ENCODE measurements at places on chromosomes 12 and 14.

- DNase-seq: no peak
Measured at GRCh38 chr14:29709490-29709889, 218.2 kb downstream of the PRKD1 start.

DNA sequence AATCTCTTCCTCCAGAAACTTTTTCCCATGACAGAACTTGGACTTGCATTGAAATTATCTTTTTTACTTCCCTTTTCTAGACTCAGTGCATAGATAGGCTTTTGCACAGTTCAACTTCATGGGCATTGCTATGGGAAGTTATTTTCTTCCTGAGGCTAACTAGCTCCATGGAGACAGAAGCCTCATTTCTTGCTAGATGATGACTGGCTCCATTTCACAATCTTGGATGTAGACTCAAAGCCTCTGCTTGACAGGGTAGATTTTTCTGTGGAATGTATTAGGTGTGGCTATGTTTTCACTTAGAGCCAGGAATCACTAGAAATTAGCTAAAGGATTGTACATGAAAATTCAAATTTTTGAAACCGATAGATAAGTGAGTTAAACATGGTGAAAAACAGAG, 884.1 kb upstream of the MGAT4C start:
- DNase-seq: no peak

- DNase-seq: no peak
Measured at GRCh38 chr12:49832836-49833421, 4.7 kb upstream of the NCKAP5L start.

DNA sequence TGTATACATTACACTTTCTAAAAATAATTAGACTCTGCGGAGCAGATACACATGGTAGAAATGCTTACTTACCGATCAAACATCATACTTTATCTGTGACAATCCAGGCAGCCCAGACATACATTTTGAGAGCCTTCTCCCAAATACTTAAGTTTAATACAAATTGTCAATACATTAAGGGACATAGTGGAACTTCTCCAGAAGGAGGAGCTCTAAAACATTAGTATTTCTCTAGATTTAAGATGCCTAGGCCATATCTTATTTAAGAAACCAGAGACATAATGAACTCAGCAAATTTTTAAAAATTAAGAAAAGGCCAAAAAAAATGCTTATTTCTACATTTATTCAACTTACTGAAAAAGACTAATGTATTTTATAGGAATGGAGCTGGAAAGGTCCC, 16.1 kb downstream of the ACSM4 start:
- no peak for DNase-seq

DNA sequence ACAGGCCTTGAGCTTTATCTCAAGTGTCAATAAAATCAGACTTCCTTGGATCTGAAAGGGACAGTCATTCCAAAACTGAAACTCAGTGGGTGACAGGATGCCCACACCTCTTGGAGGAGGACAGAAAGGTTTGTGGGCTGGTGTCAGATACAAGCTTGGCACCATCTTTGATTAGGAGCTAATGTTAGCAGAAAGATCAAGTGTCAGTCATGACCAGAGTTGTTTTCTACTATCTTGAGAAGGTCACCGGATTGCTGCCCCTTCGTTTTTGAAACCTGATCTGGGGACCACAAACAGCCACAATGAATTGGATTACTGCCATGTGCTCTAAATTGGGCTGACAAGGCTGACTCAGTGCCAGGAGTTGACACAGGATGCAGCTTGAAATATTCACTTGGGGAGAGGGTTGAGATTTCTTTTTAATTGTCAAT, 88.3 kb downstream of the OTOGL start:
- DNase-seq: no peak

- DNase-seq: no peak
Measured at GRCh38 chr12:43912859-43913258, 77.0 kb downstream of the TMEM117 start.

DNA sequence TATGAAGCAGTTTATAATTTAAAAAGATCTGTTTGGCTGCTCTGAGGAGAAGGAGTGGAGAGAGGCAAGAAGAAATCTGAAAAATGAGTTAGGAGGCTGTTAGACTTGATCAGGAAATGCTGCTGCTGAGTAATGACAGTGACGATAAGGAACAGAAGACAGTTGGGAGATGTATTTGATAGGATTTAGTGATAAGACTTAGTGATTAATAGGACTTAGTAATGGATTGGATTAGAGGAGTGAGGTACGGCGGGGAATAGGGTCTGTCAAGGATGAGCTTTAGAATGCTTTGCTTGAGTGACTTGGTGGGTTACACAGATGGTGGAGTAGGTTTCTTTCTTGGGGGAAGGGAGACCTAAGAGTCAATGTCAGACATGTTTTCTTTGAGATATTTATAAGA, 31.7 kb downstream of the UNC79 start:
- no peak for DNase-seq

DNA sequence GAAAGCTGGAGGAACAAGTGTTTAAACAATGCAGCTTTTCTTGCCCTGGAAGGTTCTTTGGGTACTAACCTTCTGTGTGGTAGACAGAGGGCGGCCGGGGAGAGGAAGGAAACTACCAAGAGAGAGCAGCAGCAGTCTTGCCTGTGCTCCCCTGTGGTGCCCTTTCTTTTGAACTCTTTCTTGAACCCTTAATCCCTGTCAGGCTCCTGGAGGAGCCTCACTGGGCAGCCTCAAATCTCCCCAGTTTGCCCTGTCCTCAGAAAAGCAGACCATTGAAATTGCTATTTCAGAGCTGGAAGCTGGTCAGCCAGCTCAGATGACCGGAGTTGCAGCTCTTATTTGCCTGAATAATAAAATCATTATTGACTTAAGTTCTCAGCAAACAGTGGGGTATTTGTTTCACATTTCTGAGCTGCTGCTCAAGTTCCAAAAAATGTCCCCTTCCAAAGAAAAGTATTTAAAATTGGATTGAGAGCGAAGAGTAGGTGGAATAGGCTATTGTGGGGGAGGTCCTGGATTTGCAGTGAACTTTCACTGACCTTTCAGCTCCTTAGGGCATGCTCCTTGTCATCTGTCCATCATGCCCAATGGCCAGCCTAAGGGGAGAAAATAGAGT, 42.1 kb upstream of the RNASE3 start:
- no peak for DNase-seq

DNA sequence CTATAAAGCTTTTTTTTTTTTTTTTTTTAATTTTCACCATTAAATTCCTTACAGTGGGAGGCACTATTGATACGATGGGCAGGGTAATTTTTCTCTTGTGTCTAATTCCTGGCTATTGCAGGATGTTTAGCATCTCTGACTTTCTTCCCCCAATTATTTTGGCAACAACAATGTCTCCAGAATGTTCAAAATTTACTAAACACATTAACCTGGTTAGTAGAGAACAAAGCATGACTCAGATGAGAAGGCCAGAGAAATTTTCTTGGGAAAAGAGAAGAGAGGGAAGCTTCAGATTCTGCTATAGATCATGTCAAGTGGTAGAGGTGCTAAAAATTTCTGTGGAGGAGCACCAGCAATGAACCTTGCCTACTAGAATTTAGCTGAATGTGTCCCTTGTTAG, 171.5 kb upstream of the PRICKLE1 start:
- DNase-seq: no peak

DNA sequence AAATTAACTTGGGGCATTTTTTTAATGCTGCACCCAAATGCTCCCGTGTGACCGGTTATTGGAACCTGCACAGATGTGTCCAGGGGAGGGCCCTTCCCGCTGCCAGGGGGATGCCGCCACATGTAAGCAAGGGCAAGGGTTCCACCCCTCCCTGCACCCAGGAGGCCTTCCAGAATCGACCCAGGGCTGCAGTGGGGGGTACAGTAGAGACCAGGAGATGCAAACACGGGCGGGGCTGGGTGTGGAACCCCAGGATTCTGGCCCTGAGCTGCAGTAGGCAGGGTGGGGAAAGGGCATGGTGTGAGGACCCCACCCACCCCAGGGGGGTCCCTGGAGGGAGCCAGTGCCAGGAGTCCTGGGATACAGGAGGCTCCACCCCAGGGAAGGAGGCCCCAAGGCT, 54.1 kb downstream of the TNFAIP2 start:
- DNase-seq: no peak

- no peak for DNase-seq
Measured at GRCh38 chr14:94042433-94043091, 16.4 kb downstream of the OTUB2 start.

- DNase-seq: no peak
Measured at GRCh38 chr12:105296116-105297089, 34.1 kb upstream of the C12orf75 start.

DNA sequence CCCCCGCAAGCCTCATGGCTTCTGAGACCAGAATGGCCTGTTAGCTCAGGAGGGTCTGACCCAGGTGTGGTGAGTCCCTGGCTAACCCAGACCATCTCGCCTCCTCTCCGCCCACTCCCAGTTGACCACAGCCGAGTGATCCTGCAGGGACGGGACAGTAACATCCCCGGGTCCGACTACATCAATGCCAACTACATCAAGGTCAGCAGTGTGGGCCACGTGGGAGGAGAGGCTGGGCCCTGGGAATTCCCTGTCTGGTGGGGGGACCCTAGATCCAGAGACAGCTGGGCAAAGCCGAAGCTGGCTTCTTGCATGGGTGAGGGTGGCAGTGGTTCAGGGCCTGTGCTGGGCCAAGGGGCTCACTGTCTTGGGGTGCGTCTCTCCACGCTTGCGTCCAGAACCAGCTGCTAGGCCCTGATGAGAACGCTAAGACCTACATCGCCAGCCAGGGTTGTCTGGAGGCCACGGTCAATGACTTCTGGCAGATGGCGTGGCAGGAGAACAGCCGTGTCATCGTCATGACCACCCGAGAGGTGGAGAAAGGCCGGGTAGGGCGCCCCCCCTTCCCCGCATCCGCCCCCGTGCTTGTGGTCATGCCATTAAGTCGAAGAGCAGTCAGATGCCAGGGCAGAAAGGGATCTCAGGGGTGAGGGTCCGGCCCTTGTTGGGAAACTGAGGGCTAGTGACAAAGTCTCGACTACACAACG, 5.0 kb downstream of the PTPN6 start:
- DNase-seq: no peak

- DNase-seq: no peak
Measured at GRCh38 chr14:89845346-89845745, 109.2 kb downstream of the EFCAB11 start.

GRCh38 chr14:75531660-75532317, 9.5 kb downstream of the BATF start:
- no peak for DNase-seq

GRCh38 chr12:3751151-3752095, 1.5 kb downstream of the CRACR2A start:
- no peak for DNase-seq

DNA sequence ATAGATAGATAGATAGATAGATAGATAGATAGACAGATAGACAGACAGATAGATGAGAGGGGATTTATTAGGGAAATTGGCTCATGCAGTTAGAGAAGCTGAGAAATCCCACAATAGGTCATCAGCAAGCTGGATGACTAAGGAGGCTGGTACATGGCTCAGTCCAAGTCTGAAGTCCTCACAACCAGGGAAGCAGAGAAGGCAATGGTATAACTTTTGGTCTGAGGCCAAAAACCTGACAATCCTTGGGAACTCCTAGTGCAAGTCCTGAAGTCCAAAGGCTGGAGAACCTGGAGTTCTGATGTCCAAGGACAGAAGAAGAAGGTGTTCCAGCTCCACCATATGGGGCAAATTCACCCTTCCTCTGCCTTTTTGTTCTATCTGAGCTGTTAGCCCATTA, 517.6 kb upstream of the ATP2B1 start:
- no peak for DNase-seq

GRCh38 chr12:44775901-44776300, 100.2 kb downstream of the NELL2 start:
- DNase-seq: no peak

DNA sequence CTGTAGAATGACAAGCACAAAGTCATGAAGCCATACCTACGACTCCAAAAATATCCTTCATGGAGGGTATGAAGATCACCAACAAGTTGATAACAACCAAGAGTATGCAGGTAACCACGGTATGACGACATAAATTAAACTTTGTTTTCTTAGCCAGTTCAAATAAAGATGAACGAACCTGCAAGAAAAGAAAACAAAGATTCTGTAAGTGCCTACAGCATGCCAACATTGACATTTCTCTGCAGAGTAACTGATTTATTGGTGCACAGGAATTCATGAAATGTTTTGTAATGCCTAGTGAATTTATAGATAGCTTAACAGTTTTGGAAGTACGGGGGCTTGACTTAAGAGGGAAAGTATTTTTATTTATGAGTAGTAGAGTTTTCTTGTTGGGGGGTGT, 71.0 kb downstream of the SLC38A1 start:
- DNase-seq: no peak

GRCh38 chr14:100108042-100108825, 43.0 kb downstream of the EVL start:
- no peak for DNase-seq

DNA sequence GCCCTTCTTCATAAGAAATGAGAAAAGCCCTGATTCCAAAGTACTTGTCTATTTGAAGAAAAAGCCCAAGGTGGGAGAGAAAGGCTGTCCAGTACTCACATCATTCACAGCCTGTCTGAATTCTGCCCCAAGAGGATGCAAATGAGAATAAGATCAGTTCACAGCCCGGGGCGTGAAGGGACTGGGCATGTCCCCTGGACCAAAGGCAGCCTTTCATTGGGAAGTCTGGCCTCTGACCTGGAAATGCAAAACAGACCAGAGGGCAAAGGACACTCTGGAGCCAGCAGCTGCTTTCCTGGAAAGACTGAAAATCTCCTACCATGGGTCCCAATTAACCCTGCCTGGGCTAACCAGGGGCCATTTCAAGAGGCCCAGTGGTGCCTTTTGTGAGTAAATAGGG, 191.2 kb upstream of the PELI2 start:
- DNase-seq: no peak

DNA sequence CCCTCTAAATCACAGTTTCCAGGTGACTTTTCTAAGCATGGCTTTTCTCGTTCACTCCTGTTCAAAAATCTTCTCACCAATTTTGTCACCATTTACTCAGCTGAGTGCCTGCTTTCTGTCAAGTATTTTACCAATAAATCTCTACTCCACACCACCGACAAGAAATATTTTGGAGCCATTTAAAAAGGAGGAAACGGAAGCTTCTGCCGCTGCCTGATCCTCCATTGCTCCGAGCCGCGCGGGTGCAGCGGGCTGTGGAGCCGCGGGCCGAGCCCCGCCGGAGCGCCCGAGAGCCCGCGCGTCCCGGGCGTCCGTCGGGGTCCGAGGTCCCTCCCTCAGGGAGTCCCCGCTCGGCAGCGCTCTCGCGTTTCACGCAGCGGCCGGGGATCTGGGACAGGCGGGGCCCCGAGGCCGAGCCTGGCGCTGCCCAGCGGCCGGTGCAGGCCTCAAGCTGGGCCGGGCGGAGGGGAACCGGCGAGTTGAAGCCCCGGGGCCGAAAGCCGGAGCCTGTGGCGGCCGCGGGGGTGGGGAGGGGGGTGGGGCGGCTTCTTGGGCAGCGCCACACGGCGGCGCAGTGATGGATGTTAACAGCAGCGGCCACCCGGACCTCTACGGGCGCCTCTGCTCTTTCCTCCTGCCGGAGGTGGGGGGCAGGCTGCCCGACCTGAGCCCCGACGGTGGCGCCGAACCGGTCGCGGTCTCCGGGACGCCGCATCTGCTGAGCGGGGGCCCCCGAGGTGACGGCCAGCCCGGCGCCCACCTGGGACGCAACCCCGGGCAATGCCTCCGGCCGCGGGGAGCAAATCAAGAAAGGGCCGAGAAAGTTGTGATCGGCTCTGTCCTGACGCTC, 1.1 kb upstream of the HEBP1 start:
- no peak for DNase-seq

GRCh38 chr12:32051511-32052211, 55.0 kb upstream of the BICD1 start:
- no peak for DNase-seq
